ENCODE measurements at places on chromosomes 3 and 15.

DNA sequence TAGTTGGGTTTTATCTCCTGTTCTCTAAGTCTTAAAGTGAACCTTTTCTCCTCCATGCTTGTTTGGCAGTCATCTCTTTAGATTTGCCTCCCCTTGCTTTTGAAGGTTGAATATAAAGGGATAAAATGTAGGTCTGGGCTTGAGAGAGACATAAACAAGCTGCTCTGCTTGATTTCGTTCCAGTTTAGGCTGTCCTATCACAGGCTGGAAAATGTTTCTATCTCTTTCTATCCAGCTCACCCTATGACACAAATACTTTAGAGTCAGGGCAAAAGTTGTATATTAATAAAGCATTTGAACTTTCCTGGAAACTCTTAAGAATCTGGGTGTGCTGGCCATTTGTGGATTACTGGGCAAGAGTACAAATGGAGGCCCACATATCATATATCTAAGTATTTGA lies 29.5 kb upstream of the ZBBX start:
- H3K36me3 ChIP-seq: no peaks in the 10 kb centered on the region
- H3K27ac ChIP-seq: no peak overlapping the region
- no peaks in the 10 kb centered on the region for H3K27me3 ChIP-seq

DNA sequence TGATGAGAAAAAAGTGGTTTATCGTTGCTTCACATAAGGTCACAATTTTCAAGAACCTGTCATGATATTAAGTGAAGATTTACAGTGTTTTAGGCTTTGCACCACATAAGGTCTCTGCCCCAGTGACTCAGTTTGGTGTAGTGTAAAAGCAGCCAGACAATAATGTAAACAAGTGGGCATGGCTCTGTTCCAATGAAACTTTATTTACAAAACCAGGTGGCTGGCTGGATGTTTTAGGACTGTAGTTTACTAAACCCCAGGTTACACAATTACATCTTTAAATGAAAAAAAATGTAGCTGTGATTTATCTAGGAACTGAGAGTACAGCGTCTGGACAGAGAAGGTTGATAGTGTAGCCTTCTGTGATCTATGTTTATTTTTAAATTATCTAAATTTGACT lies 9.7 kb upstream of the FBXL22 start:
- no peak overlapping the region for H3K4me3 ChIP-seq
- DNase-seq: no peak
- no peaks in the 10 kb centered on the region for H3K4me1 ChIP-seq
- peaks cover 48% of the 10 kb centered on the region for H3K36me3 ChIP-seq

GRCh38 chr3:16298891-16299290 lies 33.9 kb downstream of the OXNAD1 start:
- no peaks in the 10 kb centered on the region for H3K4me1 ChIP-seq
- no peak for DNase-seq
- H3K27me3 ChIP-seq: no peaks in the 10 kb centered on the region
- no peak overlapping the region for H3K27ac ChIP-seq

GRCh38 chr3:46705022-46705530 lies 3.9 kb downstream of the TMIE start:
- no peak overlapping the region for H3K27ac ChIP-seq
- no peaks in the 10 kb centered on the region for H3K27me3 ChIP-seq
- no peak for DNase-seq
- H3K36me3 ChIP-seq: no peaks in the 10 kb centered on the region

GRCh38 chr3:60147249-60147950 lies 1097.6 kb upstream of the CFAP20DC start:
- no peaks in the 10 kb centered on the region for H3K27me3 ChIP-seq
- no peaks in the 10 kb centered on the region for H3K4me1 ChIP-seq

Data from vagina (tissue), 2 donors.